ENCODE measurements at places on chromosomes 5 and 9. TPM values are rescaled to one million over a fixed set of nuclear protein-coding genes. Genes with fewer than 3 reads are reported as not detected.
A peak's percentile ranks its signal among the peaks of the same experiment; 100 is the strongest.

NTNG2 gene
- total RNA-seq: 2.5 TPM

GRCh38 chr9:108125625-108126024 is 636.1 kb upstream of the KLF4 start:
- peak; percentile 6 for DNase-seq
- H3K4me1 ChIP-seq: no peaks in the 10 kb centered on the region
- no peak overlapping the region for H3K27ac ChIP-seq
- no peak overlapping the region for H3K4me3 ChIP-seq

DNA sequence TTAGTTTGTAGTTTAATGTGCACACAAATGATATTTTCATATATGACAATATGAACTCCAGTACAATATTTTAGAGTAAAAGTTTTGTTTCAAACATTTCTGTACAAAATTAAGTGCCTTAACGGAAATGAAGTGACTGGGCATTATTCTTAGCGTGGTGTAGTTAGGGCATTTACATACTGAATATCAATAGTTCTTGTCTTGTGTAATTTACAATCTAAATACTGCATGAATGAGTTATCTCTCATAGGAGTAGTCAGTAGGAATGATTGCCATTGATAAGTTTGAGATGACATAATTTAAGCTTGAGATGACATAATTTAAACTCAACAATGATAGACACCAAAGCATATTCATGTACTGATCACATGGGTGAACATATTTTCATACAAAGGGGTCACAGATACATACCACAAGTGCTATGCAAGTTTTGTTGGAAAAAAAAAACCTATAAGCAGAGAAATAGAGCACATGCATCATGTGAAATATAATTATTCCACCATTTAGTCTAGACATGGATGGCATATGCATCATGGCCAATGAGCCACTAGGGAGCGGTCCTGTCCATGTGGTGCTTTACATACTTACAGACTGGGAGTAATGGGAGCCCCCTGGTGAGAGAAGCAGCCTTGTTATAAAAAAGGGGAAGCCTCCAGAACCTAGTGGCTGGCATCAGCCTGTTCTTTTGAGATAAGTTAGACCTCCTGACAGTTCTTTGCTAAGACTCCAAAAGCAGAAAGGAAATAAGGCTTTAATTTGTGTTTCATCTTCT is 1523.9 kb downstream of the MAT2B start:
- H3K4me1 ChIP-seq: no peaks in the 10 kb centered on the region
- no peak overlapping the region for H3K27ac ChIP-seq
- H3K36me3 ChIP-seq: no peaks in the 10 kb centered on the region
- H3K27me3 ChIP-seq: no peaks in the 10 kb centered on the region
- no peak for DNase-seq
- H3K4me3 ChIP-seq: no peak overlapping the region

DNA sequence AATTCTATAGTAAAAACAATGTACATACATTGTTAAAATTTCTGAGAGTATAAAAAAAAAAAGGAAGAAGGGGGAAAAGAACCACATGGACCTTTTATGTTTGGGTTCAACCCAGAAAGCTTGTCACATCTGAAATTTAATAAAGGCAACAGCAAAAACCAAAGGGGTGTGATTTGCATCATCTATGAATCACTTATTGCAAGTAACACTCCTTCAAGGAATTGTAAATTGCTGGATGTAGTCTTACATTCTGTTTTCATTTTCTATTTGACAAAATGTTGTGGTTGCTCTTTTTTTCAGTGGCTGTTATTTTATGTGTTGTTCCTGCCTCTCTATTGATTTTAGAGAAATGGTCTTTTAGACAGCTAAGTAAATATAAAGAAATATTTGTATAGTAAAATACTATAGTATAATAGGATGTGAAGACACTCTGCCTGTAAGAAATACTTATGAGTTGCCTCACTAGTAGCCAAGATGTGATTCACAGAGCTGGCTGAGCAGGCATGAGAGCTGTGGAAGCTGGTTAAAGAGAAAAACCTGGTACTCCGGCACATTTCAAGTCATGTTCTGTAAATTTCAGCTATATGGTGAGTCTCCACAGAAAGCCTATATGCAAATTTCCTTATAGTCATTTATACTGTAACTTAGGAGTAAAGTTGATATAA is 131.1 kb upstream of the CNTLN start:
- H3K27ac ChIP-seq: peak overlapping the region; percentile 77
- peak; percentile 92 for DNase-seq
- H3K4me3 ChIP-seq: peak overlapping the region; percentile 66
- peaks cover 26% of the 10 kb centered on the region for H3K4me1 ChIP-seq
- H3K27me3 ChIP-seq: no peaks in the 10 kb centered on the region
- H3K36me3 ChIP-seq: no peaks in the 10 kb centered on the region

GRCh38 chr5:179422908-179423481 is 77.7 kb upstream of the ADAMTS2 start:
- no peak overlapping the region for H3K4me3 ChIP-seq
- DNase-seq: no peak
- H3K27me3 ChIP-seq: no peaks in the 10 kb centered on the region
- H3K36me3 ChIP-seq: no peaks in the 10 kb centered on the region
- no peak overlapping the region for H3K27ac ChIP-seq

Data from GM23248 (cell line).